Thymus (tissue), 14 donors: ENCODE measurements at places on chromosomes 5 and 9.

- no peaks in the 10 kb centered on the region for H3K27me3 ChIP-seq
- no peaks in the 10 kb centered on the region for H3K4me1 ChIP-seq
- peak; percentile 21 for DNase-seq
- no peak overlapping the region for H3K27ac ChIP-seq
These were observed 28.4 kb downstream of the TIMD4 start for GRCh38 chr5:156934450-156935211.

DNA sequence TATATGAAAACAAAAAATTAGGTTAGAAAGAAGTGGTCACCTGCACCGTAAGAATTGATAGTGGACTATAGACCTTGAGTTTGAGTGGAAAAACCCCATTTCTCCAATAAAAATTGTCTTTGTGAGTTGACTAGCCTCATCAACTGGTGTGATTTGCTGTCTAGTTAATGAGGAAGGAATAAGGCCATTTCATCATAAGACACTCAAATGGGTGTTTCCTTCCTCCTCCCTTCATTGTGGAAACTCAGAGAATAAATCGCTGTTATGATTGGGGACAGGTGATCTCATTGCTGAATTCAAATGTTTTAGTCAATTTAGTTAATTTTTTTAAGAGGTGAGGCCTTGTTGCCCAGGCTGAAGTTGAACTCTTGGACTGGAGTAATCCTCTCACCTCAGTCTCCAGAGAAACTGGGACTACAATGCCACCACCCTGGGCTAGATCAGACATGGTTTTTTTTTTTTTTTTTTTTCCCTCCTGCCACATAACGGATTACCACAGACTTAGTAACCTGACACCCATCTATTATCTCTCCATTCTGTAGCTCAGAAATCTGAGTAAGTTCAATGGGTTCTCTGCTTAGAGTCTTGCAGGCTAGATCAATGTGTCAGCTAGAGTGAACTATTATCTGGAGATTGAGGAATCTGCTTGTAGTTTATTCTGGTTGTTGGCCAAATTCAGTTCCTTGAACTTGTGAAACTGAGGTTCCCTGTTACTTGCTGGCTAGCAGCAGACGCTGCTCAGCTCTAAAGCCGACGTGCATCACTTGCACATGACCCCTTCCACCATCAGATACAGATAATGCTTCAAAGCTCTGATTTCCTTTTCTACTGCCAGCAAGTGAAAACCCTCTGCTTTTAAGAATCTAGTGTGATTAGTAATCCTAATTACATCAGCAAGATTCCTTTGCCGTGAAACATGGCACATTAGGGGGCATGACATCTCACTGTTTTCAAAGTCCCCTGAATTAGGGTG, 663.8 kb upstream of the CDH9 start:
- H3K27me3 ChIP-seq, result no peaks in the 10 kb centered on the region
- no peak for DNase-seq
- H3K27ac ChIP-seq, result no peak overlapping the region
- H3K36me3 ChIP-seq, result no peaks in the 10 kb centered on the region

GRCh38 chr5:107618242-107618641, 52.5 kb downstream of the EFNA5 start:
- no peak for DNase-seq
- H3K27me3 ChIP-seq, result no peaks in the 10 kb centered on the region
- H3K4me3 ChIP-seq, result no peak overlapping the region
- no peaks in the 10 kb centered on the region for H3K36me3 ChIP-seq

- no peak overlapping the region for H3K27ac ChIP-seq
- no peak for DNase-seq
- H3K36me3 ChIP-seq, result no peaks in the 10 kb centered on the region
- H3K27me3 ChIP-seq, result peaks cover 3% of the 10 kb centered on the region
- H3K4me3 ChIP-seq, result no peak overlapping the region
- H3K4me1 ChIP-seq, result no peaks in the 10 kb centered on the region
These were observed 5.9 kb upstream of the LARS1 start for GRCh38 chr5:146188358-146188757.

DNA sequence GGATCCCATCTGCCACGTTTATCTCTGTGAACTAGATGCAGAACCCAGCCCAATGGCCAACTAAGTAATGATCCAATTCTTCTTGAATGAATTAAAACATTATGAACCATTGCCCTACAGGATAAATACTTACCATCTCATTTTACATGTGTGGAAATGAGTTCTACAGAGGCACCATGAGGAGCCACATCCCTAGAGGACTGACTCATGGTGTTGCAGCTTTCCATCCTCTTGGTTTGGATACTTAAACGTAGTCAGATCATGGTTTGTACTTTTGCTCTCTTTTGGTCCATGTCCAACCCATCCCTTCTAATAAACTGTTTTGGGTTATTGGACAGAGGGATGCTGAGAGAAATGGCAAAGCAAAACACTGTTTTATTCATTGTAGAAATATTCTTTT, 484.8 kb downstream of the EBF1 start:
- no peak overlapping the region for H3K4me3 ChIP-seq
- H3K27ac ChIP-seq, result no peak overlapping the region
- DNase-seq, result no peak
- H3K27me3 ChIP-seq, result no peaks in the 10 kb centered on the region
- no peaks in the 10 kb centered on the region for H3K4me1 ChIP-seq

- H3K27me3 ChIP-seq, result no peaks in the 10 kb centered on the region
- no peak overlapping the region for H3K4me3 ChIP-seq
- H3K27ac ChIP-seq, result no peak overlapping the region
- peak; percentile 57 for DNase-seq
These were observed 89.9 kb upstream of the GNAQ start for GRCh38 chr9:78121488-78121887.

GRCh38 chr5:31106691-31107090, 86.8 kb upstream of the CDH6 start:
- H3K27ac ChIP-seq, result no peak overlapping the region
- H3K4me3 ChIP-seq, result no peak overlapping the region
- DNase-seq, result no peak
- H3K27me3 ChIP-seq, result no peaks in the 10 kb centered on the region

GRCh38 chr9:94703488-94704140, 22.9 kb upstream of the AOPEP start:
- peaks cover 5% of the 10 kb centered on the region for H3K27me3 ChIP-seq
- H3K4me1 ChIP-seq, result no peaks in the 10 kb centered on the region
- H3K4me3 ChIP-seq, result no peak overlapping the region
- no peak for DNase-seq

GRCh38 chr9:122463828-122464632, 13.7 kb downstream of the OR1J1 start:
- H3K27me3 ChIP-seq, result no peaks in the 10 kb centered on the region
- DNase-seq, result no peak
- H3K4me1 ChIP-seq, result no peaks in the 10 kb centered on the region
- no peaks in the 10 kb centered on the region for H3K36me3 ChIP-seq
- H3K27ac ChIP-seq, result no peak overlapping the region

GRCh38 chr5:143108498-143109128, 294.9 kb downstream of the NR3C1 start:
- no peaks in the 10 kb centered on the region for H3K4me1 ChIP-seq
- H3K27ac ChIP-seq, result no peak overlapping the region
- H3K27me3 ChIP-seq, result no peaks in the 10 kb centered on the region
- DNase-seq, result no peak
- H3K36me3 ChIP-seq, result no peaks in the 10 kb centered on the region

- H3K4me1 ChIP-seq, result peaks cover 22% of the 10 kb centered on the region
- H3K27me3 ChIP-seq, result no peaks in the 10 kb centered on the region
- no peak overlapping the region for H3K27ac ChIP-seq
- H3K4me3 ChIP-seq, result no peak overlapping the region
- no peak for DNase-seq
These were observed 254.2 kb downstream of the ARHGAP26 start for GRCh38 chr5:143024228-143024920.

GRCh38 chr5:141412854-141413539, at the start of gene PCDHGA10:
TSS of gene PCDHGA10 (plus strand) at chr5:141412987. CDS start at chr5:141413176, 189 bp downstream.
- H3K27ac ChIP-seq, result no peak within 1 kb of the TSS
- peaks cover 44% of the 10 kb centered on the region for H3K27me3 ChIP-seq
- H3K4me1 ChIP-seq, result peaks cover 4% of the 10 kb centered on the region
- peak; percentile 67 for DNase-seq
- no peaks in the 10 kb centered on the region for H3K36me3 ChIP-seq

GRCh38 chr9:83199240-83199639, 136.3 kb upstream of the RASEF start:
- H3K27me3 ChIP-seq, result no peaks in the 10 kb centered on the region
- H3K36me3 ChIP-seq, result no peaks in the 10 kb centered on the region
- no peak for DNase-seq
- H3K4me1 ChIP-seq, result no peaks in the 10 kb centered on the region

DNA sequence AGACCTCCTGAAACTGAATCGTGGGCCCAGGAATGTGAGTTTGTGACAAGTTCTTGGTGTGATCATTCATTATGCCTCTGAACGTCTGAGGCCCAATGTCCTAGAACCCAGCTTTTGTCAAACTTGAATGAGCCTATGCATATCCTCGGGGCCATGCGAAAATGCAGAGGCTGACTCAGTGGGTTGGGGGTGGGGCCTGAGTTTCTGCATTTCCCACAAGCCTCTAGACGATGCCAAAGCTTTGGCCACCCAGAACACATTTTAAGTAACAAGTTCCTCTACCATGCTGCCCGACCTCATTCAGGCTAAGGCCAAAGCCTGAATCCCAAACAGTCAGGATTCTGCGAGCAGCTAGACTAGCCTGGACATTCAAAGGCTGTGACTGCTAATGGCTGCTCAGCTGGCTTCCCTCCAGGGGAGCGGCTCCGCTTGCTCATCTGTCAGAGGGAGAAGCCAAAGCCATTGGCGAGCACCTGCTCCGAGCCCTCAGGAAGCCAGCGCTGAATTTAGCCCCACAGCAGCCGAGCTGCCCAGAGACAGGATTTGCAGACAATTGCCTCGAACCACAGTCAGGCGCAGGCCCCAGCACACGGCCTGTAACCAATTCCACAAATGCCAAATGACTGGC, 177.5 kb downstream of the ZDHHC21 start:
- H3K27me3 ChIP-seq, result no peaks in the 10 kb centered on the region
- H3K4me3 ChIP-seq, result no peak overlapping the region
- H3K4me1 ChIP-seq, result no peaks in the 10 kb centered on the region
- H3K27ac ChIP-seq, result no peak overlapping the region

GRCh38 chr5:86463339-86463738, 154.4 kb upstream of the COX7C start:
- H3K27me3 ChIP-seq, result no peaks in the 10 kb centered on the region
- H3K4me1 ChIP-seq, result no peaks in the 10 kb centered on the region
- no peak for DNase-seq
- H3K36me3 ChIP-seq, result no peaks in the 10 kb centered on the region
- no peak overlapping the region for H3K4me3 ChIP-seq
- no peak overlapping the region for H3K27ac ChIP-seq

GRCh38 chr9:15401266-15401665, 21.4 kb upstream of the SNAPC3 start:
- no peaks in the 10 kb centered on the region for H3K4me1 ChIP-seq
- no peak for DNase-seq
- H3K4me3 ChIP-seq, result no peak overlapping the region
- H3K27me3 ChIP-seq, result no peaks in the 10 kb centered on the region
- H3K36me3 ChIP-seq, result no peaks in the 10 kb centered on the region
- no peak overlapping the region for H3K27ac ChIP-seq

DNA sequence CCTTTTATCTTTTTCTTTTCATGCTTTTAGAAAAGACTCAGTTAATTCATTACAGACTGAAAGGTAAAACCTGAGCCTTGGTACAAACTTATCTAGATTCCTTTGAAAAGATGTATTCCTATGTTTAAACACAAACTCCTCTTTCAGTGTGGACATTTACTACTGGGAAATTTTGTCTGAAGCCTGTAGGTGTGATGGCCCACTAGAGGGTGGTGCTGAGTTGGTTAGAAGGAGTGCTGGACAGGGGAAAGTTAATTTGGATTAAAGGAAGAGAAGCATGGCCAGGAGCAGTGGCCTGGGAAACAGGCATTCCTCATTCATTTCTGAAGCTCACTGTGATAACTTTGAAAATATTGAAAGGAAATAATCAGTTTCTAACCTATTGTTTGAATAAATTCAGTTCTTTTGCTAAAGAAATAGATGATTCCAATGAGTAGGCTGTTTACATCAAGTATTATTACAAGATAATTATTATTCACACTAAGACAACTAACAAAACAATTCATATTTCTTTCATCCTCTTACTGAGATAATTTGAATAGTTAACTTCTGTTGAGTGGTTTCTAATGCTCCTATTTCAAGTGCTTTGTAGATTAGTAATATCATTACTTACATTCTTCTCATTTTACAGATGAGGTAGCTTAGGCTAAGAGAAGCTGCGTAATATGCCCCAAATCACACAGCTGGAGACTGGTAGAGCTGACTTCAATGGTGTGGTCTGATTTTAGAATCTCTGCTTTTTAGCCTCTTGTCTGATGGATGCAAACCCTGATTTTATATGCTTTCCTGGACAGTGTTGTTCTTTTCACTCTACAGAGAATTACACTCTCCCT, 150.9 kb downstream of the ADGRV1 start:
- no peak overlapping the region for H3K27ac ChIP-seq
- no peaks in the 10 kb centered on the region for H3K36me3 ChIP-seq
- no peak for DNase-seq
- H3K27me3 ChIP-seq, result no peaks in the 10 kb centered on the region

DNA sequence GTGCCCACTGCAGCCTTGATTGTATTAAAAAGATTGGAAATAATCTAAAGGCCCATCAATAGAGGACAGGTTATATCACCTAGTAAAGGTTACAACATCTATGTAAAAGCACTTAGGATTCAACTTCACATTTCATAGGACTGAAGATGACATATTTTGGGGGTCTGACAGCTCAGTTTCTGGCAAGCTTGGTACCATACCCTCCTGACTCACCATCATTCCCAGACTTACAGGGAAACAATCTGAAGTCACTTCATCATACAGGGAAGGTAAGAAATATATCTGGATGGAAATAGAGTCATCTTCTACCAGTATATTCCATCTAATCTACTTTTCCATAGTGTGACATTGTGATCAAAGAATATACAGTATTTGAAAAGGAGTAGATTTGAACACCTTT, 28.8 kb upstream of the DAB2 start:
- no peaks in the 10 kb centered on the region for H3K27me3 ChIP-seq
- H3K27ac ChIP-seq, result no peak overlapping the region

GRCh38 chr5:172091956-172092732, 85.7 kb upstream of the FBXW11 start:
- H3K4me1 ChIP-seq, result no peaks in the 10 kb centered on the region
- peaks cover 56% of the 10 kb centered on the region for H3K36me3 ChIP-seq
- H3K27me3 ChIP-seq, result no peaks in the 10 kb centered on the region
- H3K4me3 ChIP-seq, result no peak overlapping the region
- DNase-seq, result no peak

DNA sequence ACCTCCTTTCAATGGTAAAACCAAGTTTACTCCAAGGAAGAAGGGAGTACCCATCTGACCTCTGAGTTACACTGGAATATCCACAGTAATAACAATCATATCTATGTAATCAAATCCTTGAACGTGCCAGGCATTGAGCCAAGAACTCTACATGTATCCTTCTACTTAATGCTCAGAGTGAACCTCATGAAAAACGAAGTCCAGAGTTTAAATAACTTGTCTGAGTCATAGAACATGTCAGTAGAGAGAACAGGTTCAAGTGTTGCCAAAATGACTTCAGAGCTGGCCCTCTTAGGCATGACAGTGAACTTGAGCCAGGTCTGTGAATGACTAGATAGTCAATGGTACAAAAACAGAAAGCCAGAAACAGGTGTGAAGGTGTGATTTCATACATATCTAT, 164.1 kb upstream of the ZNF618 start:
- no peak for DNase-seq
- no peak overlapping the region for H3K4me3 ChIP-seq
- H3K27me3 ChIP-seq, result no peaks in the 10 kb centered on the region
- H3K36me3 ChIP-seq, result no peaks in the 10 kb centered on the region
- no peak overlapping the region for H3K27ac ChIP-seq
- no peaks in the 10 kb centered on the region for H3K4me1 ChIP-seq
